ENCODE measurements at places on chromosomes 5 and 9. TPM values are rescaled to one million over a fixed set of nuclear protein-coding genes. Genes with fewer than 3 reads are reported as not detected.

The UNC13B gene
- 30.1 TPM for total RNA-seq

The GCNT1 gene
- total RNA-seq, result 2.8 TPM

The C7 gene
- total RNA-seq, result 0.13 TPM

The FST gene
- total RNA-seq, result 0.33 TPM

The IRX1 gene
- total RNA-seq, result 6.5 TPM

The FSD1L gene
- total RNA-seq, result 4.9 TPM

The OMD gene
- not detected for total RNA-seq

The FOXE1 gene
- total RNA-seq, result 0.04 TPM

GRCh38 chr5:81749561-81750307, 1.2 kb downstream of the SSBP2 start:
- no peak for DNase-seq

DNA sequence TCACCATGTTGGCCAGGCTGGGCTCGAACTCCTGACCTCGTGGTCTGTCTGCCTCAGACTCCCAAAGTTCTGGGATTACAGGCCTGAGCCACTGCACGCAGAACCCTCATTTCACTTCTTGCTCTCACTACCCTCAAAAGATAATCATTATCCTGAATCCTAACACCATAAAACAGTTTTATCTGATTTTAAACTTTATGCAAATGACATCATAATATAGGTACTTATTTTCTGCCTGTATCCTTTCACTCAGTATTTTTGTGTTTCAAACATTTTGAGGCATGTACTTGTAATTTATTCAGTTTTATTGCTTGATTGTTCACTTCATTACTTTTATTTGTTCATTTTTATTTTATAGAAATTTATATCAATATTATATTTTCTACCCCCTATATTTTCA, 719.2 kb upstream of the ARRDC3 start:
- DNase-seq, result no peak

DNA sequence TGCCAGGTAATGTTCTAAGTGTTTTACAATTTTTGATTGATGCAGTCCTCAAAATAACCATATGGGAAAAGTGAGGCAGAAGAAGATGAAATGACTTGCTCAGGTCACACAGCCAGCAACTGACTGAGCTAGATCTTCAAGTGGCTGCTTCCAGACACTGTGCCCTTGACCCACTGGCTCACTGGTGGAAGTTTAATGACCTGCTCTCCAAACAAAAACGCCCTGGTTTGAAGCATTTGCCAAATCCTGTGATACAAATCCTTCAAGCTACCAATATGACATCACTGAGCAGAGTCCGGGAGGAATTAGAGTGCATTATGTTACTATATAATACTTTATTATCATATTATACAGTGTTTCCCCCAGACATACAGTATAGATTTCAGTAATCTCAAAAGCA, 459.4 kb downstream of the GADD45G start:
- no peak for DNase-seq

- DNase-seq, result no peak
Observed at GRCh38 chr9:97860451-97861147, 7.6 kb downstream of the FOXE1 start.

DNA sequence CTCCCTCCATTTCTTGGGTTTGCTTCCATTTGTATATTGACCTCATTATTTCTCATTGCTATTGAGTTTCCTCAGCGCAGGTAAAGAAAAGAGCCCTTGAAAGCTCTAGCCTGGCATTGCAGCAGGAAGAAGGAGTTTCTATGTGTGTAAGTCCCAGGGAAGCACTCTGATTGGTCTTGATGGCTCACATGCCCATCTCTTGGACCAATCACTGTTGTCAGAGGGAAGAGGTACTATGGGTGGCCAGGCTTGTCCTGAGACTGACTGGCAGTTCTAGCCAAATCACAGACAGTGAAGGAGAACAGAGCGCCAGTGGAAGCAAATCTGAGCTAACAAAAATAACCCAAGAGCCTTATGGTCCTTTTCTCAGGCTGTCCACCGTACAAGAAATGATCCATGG, 219.0 kb downstream of the PAX5 start:
- DNase-seq, result no peak

DNA sequence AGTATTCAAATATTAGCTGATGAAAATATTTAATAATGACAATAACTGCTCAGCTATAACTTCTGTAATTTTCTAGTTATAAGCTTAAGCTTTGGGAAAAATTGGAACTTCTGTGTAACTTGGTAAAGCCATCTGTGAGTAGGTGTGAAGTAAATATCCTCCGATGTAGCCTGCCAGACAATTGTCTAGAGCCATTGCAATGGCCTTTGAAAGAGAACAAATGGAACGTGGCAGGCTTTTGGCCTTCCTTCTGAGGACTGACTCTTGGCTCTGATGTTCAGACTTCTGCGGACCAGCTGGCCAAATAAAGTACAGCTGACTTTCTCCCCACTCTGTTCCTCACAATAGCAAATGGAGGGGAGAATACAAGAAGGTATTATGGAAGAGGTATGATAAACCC, 203.4 kb upstream of the NMUR2 start:
- no peak for DNase-seq

DNA sequence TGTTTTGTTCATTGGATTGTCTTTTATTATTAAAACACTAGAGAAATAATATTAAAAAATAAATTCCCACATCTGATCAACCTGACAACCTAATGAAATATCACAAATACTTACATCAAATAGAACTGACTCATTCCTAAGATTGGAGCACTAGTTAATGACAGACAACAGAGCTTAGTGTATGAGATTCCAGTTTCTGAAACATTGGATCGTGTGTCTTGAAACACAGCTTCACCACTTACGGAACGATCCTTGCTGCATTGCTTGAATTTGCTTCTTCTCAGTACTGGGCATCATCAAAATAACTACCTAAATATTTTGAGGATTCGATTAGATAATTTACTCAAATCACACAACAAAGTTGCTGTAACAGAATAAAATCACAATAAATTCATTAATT, 667.2 kb upstream of the CDH18 start:
- no peak for DNase-seq

DNA sequence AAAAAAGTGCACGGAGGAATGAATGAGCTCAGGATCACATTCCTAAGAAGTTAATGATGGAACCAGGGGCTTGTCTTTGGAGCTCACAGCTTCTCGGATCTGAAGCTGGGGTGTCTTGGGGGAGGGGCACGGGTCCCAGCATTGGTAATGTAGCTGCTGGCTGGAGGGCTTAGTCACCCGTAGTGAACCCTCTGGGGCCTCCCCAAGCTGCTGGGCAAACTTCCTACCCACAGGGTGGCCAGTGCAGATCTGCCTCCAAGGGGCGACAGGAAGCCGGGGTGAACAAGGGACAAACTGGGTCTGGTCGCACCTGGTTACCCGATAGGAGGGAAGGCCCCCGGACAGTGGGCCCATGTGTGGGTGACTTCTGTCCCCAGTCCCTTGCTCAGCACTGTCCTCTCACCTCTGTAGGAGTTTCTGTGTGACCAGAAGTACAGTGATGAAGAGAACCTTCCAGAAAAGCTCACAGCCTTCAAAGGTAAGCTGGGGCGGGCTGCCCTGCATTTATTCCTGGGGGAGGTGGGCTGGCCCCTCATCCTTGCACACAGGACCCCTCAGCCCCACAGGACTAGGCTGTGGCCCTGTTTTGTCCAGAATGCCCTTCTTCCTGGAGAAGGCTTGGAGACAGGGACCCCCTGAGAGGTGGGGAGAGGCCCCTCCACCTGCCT, 14.1 kb upstream of the NUP214 start:
- peak; percentile 71 for DNase-seq

DNA sequence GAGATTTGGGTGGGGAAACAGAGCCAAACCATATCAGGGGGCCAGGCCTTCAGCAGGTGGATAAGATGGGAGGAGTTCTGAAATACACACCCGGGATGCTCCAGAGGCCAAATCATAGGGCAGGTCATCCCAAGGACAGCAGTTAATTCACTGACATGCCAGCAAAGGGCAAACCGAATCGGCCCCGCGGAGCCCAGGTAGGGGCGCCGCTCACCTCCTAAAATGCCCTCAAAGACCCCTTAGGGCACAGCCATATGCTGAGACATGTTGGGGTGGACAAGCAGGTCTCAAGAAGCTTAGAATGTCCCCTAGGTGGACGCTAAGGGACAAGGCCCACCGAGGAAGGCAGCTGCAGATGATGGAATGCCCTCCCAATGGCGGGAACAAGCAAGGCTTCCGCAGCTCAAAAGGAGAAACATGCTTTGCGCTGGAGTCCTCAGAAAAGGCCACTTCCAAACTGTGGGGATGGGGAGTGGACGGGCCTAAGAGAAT, 144.9 kb downstream of the ERCC6L2 start:
- DNase-seq, result no peak

DNA sequence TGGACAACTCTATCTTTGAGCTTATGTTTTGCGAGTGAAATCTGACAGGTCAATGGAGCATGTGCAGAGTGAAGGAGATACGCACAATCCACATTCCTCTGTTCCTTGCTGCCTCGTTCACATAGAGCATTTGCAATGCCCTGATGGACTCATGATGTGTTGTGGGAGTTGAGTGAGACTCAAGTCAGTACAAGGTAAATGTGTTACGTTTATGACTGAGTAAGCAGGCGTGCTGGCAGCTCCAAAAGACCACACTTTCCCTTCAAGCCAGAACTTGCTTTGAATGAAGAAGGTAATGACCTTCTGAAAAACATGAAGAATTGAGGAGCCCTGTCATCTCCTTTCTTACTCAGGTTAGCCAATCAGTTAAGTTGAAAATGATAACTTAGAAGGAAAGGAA, 477.8 kb downstream of the CTNND2 start:
- DNase-seq, result no peak

- DNase-seq, result no peak
Observed at GRCh38 chr9:2473681-2474080, 147.9 kb upstream of the VLDLR start.
